ENCODE measurements at places on chromosomes 7 and 10.

GRCh38 chr10:121216295-121216694, 365.1 kb downstream of the WDR11 start:
- no peak for DNase-seq

DNA sequence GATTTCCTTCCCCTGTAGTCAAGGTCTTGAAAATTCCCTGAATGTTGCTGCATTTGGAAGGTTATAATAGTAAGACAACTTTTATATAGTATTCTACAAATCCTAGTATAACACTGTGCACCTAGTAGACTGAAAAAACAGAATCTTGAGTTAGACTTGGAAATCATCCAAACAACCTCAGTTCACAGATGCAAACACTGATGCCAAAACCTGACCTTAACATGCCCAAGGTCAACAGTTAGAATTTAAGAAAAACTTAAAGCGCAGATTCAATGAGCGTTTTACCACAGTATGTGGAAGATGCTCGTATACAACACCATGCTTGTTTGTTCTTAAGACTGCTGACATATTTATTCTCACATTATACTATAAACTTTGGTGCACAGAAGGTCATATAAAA, 3.0 kb downstream of the PIP4K2A start:
- no peak for DNase-seq

DNA sequence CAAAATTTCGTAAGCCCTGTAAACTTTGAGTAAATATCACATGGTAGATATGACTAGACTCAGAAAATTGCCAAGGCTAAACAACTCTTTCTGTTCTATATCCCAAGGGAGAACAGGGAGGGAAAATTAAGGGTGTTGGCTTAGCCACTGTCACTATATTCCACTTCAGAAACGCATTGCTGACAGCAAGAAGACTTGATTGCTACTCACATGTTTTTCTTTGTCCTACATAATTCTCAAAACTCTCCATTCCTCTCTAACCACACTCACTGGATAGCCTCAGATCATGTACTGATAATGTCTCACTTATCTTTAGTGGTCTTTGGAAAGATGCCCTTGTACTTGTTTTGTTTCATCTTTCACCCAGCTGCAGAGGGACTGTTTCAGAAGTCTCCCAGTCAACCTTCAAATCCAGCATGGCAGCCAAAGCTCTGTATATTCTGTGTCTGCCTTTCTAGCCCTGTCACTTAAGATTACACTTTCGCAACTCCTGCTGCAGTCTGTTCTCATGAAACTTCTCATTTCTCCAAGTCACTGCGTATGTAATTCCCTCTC, 582.4 kb upstream of the FZD8 start:
- DNase-seq: no peak

- DNase-seq: no peak
These were observed 132.3 kb upstream of the C7orf33 start for GRCh38 chr7:148458263-148458662.

GRCh38 chr10:95346715-95347401, 56.1 kb upstream of the PDLIM1 start:
- no peak for DNase-seq

- no peak for DNase-seq
These were observed 50.0 kb downstream of the AMZ1 start for GRCh38 chr7:2737771-2738540.

GRCh38 chr10:48309711-48310226, 3.3 kb downstream of the MAPK8 start:
- no peak for DNase-seq

- no peak for DNase-seq
These were observed 328.9 kb downstream of the RPS24 start for GRCh38 chr10:78362406-78363022.

GRCh38 chr7:138626846-138627245, 74.3 kb downstream of the SVOPL start:
- no peak for DNase-seq

- no peak for DNase-seq
These were observed 309.5 kb upstream of the TEX47 start for GRCh38 chr7:89104748-89105685.

- DNase-seq: no peak
These were observed 184.3 kb upstream of the DGKB start for GRCh38 chr7:15086862-15087261.

DNA sequence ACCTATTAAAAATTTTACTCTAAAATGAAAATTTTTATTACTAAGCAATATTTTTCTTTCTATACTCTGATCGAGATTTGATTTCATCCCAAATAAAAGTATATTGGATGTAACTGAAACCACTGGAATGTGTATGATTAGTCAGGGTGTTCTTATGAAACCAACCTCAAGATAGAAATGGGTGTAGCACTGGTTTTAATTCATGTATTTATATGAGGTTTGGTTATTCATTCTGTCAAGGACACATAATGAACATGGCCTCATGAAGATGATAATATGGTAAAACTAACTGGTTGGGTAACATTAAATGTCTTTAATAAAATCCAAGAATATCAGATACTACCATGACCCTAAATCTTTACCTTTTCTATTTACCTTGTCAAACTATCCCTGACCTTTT, 197.7 kb downstream of the SEMA3A start:
- no peak for DNase-seq

- no peak for DNase-seq
These were observed 66.9 kb downstream of the BBS9 start for GRCh38 chr7:33196221-33196620.

- no peak for DNase-seq
These were observed 122.3 kb upstream of the GALNT17 start for GRCh38 chr7:71009636-71010035.

DNA sequence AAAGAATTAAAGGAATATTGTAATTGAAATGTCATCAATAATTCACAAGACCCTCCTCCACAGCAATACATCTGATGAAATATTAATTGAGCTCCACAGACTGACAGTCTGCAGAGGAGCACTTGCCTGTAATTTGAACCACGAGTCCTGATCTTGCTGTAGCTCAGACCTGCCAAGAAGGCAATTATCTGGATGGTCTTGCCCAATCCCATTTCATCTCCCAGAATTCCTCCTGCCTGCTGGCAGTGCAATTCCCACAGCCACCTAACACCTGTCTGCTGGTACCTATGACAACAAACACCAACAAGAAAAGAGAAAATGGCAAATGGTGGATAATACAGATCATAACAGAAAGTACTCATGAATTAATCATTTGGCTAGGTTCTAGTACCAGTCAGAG, 38.5 kb downstream of the ERCC6 start:
- no peak for DNase-seq

GRCh38 chr7:114652041-114652440, 237.4 kb downstream of the FOXP2 start:
- no peak for DNase-seq

- DNase-seq: no peak
These were observed 1.5 kb downstream of the TAS2R60 start for GRCh38 chr7:143444785-143445184.

DNA sequence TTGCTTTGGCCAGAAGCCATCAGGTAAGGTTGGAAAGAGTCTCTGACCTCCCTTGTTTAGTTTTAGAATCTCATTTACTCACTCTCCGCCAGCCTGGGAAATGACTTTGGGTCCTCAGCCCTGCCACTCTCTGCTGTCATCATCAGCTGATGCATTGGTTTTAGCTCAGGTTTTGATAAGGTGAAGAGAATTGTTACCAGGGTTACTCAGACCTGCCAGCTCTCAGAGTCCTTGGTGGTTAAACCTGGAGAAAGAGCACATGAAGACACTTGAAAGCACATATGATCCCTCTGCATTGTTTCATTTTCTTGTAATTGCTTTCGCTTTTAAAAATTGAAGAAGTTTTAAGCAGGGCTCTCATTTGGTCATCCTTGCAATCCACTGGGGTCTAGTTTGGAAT, 4.0 kb upstream of the CROT start:
- DNase-seq: no peak

GRCh38 chr10:8449909-8450308, 395.4 kb downstream of the GATA3 start:
- DNase-seq: no peak

DNA sequence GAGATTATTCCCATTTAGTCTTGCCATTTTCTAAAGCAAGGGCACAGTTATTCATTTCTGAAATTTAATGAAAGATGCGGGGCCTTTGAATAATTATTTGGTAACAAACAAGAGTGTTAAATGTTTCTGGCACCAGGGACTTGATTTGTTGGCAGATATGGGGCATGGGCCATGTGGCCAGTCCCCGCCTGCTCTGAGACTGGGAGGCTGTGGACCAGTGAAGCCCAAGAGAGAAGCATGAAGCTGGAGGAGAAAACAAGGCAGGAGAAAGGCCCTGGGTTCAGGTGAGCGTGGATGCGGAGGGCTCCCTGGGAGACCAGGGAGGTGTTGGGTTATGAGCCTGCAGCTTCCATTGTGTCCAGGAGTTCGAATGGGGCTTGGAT, 378.5 kb downstream of the TCERG1L start:
- DNase-seq: no peak

DNA sequence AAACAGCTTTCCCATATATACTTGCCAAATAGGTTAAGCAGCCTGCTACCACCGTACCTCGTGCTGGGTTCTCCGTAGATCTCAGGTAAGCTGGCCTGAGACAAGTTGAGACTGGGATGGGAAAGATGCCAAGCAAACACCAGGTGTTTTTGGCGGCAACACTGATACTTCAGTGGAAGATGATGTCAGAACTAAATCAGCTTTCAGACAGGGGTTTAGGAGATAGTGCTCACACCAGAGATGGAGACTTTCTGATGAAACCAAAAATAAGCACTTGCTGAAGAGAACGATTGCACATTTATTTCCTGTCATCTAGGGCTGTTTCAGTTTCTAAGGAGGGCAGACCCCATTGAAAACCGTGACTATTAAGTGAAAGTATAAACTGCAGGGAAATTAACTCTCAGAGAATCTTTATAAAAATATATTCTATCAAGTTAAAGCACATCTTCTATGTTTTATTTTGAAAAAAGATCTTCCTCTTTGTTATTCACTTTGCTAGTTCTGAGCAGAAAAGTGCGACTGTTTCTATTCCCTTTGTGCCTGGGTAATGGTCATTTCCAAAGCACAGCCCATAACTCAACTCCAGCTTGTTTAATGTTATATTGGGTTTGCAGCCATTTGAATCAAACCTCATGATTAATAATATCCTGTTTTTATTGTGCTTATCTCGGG, 149.9 kb downstream of the CPED1 start:
- no peak for DNase-seq

DNA sequence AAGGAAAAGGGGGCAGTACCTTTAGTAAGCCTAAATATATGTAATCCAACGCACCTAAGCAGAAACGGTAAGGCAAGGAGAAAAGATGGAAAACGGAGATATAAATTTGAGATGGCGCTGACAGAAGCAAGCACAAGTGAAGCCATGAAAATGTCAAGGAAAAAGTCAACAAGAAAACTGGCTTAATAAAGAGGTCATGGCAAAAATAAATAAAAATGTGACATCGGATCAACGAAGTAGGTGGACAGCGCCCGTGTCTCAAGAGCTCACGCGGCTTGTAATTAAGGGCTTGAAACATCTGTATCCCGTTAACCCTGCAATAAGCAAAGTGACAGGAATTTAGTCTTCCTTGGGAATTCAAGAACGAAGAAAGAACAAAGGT, 611 bp downstream of the NDUFA5 start:
- DNase-seq: no peak

DNA sequence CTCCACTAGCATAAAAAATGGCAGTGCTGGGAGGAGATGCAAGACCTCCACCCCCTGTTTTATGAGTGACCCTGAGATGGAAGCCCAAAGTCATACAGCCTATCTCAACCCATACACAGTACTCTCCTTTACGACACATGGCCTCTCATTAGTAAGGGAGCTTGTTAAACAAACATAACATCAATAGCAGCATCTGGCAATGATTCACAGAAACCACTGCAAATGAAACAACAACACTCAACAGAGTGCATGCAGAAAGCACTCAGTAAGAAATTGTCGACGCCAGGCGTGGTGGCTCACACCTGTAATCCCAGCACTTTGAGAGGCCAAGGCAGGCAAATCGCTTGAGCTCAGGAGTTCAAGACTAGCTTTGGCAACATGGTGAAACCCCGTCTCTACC, 27.5 kb upstream of the FIGNL1 start:
- no peak for DNase-seq

DNA sequence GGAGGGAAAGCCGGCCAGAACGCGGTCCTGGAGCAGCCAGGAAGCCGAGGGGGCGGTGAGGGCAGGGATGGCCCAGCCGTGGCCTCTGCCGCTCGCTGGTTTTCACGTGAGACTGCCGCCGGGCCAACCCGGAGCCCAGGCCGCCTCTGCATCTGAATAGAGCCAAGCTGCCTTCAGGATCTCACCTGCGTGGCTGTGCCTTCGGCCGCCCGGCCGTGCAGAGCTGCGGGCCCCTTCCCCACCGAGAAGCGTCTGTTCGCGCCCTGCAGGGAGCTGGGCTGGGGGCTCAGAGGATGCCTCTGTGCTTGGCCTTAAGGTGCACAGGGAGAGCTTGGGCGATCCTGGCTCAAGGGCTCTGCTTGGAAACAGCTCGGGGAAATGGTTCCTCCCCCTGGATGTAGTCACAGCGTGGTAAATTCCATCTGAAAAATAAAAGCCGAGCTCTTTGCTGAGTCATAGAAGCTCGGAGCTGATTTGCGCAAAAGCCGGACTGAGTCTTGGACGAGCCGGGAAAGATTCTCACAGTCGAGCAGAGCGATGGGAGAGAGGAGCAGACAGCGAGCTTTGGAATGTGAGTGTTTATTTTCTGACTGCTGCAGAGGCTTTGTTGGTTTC, at the start of gene JAKMIP3:
TSS of gene JAKMIP3 (plus strand) at position 456 of the 615 bp plus-strand sequence. CDS start 38,863 bp downstream, outside the sequence.
- peak; percentile 91 for DNase-seq

Data from AG04450 (cell line).